ENCODE measurements at places on chromosomes 13 and 19. TPM values are rescaled to one million over a fixed set of nuclear protein-coding genes. Genes with fewer than 3 reads are reported as not detected.

The IGFL3 gene
- 0.88 TPM for total RNA-seq

The ZNF737 gene
- 3.4 TPM for total RNA-seq

The SYNE4 gene
- total RNA-seq: 2.9 TPM

The CEBPA gene
- total RNA-seq: 27.0 TPM

The ANGPTL8 gene
- not detected for total RNA-seq

The IRGC gene
- not detected for total RNA-seq

The ACTMAP gene
- 2.5 TPM for total RNA-seq

Measured in airway epithelial cell (primary cell).